ENCODE measurements at places on chromosomes 1 and 21.

GRCh38 chr1:52203935-52204625, 62.2 kb downstream of the ZFYVE9 start:
- DNase-seq, result no peak

DNA sequence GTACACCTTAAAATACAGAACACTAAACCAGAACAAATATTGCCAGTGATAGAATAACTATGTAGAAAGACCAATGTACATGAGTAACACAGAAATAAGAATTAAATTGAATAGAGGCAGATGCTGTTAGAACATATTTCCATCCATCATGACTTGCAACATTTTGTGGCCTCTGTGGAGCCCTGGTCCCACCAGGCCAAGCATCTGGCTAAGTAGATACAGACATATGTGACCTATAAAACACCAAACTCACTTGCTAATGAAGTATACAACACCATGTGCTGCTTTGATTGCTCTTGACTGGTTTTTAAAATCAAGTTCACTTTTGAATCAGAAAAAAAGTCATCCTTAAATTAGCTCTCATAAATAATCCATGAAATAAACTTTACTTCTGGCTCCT, 20.5 kb downstream of the SLC19A2 start:
- DNase-seq, result no peak

- DNase-seq, result peak; percentile 39
These were observed 1.4 kb downstream of the UCK2 start for GRCh38 chr1:165828669-165829329.

- DNase-seq, result no peak
These were observed 95.8 kb downstream of the PKN2 start for GRCh38 chr1:88779880-88780279.

DNA sequence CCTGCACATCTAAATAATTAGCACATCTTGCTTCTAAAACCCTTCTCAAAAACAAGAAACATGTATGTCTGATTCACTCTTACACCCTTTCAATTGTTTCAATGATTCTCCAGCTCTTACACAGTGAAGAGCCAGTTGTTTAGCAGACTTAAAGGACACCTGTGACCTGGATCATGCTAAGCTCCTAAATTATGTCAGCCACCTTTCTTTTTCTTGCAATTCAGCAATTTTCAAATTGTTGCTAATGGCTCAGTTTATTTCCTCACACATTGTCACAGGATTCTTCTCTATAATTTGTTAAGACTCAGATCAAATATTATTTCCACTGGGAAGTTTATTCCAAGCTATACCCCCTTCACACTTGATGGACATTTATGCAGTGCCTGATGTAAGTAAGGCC, 413.2 kb downstream of the PLA2G4A start:
- no peak for DNase-seq

GRCh38 chr1:7919880-7920279, 20.8 kb downstream of the TNFRSF9 start:
- no peak for DNase-seq

DNA sequence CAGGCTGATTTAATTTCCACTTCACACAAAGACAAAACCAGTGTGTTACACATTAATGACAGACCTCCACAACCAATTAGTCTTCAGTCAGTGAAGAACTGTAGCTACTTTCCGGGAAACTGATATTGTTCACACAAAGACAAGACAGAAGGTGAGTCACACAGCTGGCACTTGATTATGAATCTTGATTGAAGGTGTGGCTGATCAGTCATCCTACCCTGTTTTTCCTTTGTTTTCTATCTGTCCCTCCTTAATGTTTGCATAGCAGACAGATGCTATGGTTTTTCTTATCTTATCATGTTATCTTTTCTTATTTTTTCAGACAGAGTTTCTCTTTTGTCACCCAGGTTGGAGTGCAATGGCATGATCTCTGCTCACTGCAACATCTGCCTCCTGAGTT, 185.1 kb upstream of the GREM2 start:
- DNase-seq, result no peak

DNA sequence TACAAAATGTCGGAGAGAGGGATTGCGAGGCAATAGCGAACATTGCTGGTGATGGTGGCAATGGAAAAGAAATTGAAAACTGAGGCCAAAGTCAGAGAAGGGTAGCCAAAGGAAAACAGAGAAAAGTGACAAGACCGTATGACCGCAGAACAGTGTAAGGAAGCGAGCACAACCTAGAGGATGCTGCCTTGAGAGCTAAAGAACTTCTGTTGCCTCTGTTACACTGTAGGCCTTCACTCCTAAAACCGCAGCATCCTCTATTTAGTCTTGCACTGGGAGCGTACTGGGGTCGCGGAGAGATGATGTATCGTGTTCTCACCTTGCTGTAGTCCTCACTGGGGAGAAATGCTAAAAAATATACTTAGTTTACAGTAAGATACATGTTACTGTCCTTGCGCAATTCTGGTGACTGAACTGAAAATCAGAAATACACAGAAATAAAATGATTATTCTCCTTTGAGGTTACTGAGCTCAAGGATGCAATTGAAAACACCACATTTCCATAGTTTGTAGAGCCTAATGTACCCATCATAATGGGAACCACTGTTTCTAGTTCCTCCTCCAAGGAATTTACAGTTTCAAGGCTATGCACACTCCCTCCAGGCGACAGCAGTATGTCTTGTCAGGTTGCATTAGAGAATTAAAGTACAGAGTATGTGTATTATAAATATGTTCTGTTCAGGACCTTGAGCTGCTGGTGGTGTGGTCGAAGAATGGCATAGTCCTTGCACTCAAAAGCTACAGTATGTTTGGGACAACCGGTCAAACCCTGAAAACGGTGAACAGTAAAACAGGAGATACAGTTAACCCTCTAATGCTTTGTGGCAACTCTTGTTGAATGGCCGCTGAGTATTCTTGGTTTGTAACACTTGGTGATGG, 1.3 kb downstream of the NEK7 start:
- DNase-seq, result no peak

DNA sequence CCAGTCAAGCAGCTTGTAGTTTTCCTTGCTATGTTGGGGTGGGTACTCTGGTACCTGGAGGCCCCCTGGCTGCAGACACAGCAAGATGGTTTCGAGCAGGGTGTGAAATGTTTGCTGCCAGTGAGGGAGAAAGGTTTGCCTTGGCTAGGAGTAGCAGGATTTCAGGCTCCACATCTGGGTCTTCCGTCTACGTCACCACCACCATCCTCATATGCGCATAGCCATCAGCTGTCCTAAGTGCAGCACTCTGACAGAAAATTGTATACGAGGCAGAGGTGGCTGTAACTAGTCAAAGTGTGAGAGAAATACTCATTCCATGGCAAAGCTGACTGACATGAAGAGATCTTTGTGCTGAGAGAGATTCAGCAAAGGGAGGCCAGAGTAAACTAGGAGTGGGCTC, 212.6 kb downstream of the NFIA start:
- no peak for DNase-seq

GRCh38 chr1:33948291-33948690, 84.4 kb downstream of the HMGB4 start:
- DNase-seq, result no peak

DNA sequence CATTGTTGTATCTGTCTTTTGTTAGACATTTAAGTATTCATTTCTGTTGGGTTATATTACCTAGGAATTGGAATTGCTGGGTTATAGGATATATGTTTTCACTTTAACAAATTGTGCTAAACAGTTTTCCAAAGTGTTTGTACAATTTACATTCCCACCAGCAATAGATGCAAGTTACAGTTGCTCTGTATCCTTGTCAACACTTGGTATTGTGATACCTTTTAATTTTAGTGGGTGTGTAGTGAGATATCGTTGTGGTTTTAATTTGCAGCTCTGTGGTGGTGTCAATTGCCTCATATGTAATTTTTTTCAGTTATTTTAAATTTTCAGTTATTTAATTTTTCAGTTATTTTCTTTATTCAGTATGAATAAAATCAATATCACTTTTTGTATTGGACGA, 7.4 kb upstream of the DPH5 start:
- no peak for DNase-seq

DNA sequence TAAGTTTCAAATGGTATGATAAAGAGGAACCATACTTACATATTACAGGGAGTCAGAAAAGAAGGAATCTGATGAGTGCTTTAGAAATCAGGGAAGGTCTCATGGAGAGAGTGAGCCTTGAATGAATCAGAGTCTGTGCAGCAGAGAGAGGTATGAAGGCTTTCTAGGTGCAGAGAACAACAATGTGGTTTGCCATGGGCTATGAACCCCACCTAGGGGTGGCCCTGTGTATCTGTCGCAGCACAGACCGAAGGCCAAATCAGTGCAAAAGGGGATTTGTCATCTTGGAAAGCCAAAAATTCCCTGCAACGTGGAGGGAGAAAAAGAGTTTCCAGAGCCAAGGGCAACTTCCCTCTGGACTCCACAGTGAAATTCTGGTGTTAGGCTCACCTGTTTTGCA, 3.5 kb downstream of the PAPPA2 start:
- DNase-seq, result no peak

DNA sequence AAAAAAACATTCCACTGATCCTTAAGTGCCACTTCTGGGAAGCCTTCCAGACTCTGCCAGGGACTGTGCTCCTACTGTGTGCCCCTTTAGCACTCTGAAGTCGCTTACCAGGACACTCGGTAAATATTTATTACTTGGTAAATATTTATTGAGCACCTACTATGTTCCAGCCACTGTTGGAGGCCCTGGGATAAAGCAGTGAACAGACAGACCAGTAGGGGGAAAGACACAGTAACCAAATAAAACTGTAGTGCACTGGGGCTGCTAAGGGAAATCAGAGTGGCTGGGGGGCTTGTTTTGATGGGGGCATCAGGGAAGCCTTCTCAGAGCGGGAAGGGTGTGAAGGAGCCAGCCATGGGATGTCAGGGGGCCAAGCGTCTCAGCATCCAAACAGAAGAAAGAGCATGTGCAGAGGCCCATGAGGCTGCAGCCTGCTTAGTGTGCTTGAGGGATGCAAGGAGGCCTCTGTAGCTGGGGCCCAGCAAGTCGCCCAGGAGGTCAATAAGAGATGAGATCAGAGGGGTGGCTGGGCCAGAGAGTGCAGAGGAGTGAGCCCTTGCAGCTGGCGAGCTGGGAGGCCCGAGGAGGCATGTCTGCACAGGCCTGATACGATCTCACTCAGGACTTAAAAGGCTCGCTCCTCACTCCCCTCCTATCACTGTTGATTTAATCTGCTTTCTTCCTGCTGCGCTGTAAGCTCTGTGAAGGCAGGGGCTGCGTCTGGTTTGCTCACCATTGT, 28.6 kb downstream of the KAZN start:
- DNase-seq, result no peak

- DNase-seq, result no peak
These were observed 60.3 kb upstream of the GREM2 start for GRCh38 chr1:240672132-240672811.

DNA sequence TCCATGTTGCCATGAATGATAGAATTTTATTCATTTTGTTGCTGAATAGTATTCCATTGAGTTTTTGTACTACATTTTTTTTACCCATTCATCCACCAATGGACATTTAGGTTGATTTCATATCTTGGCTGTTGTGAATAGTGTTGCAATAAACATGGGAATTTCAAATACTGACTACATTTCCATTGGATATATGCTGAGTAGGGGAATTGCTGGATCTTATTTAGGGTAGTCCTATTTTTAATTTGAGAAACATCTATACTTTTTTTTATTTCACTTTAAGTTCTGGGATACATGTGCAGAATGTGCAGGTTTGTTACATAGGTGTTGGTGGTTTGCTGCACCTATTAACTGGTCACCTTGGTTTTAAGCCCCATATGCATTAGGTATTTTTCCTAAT, 38.8 kb upstream of the TNFSF4 start:
- no peak for DNase-seq

GRCh38 chr1:17890056-17890814, 135.1 kb downstream of the ACTL8 start:
- DNase-seq, result no peak

Data from amygdala (tissue), 56 donors.